Glutamatergic neuron (in vitro differentiated cells): ENCODE measurements at places on chromosomes 7 and 10.

GRCh38 chr7:12089951-12090756, 120.9 kb upstream of the TMEM106B start:
- DNase-seq: no peak

GRCh38 chr7:35508623-35509400, 186.1 kb downstream of the HERPUD2 start:
- DNase-seq: no peak

DNA sequence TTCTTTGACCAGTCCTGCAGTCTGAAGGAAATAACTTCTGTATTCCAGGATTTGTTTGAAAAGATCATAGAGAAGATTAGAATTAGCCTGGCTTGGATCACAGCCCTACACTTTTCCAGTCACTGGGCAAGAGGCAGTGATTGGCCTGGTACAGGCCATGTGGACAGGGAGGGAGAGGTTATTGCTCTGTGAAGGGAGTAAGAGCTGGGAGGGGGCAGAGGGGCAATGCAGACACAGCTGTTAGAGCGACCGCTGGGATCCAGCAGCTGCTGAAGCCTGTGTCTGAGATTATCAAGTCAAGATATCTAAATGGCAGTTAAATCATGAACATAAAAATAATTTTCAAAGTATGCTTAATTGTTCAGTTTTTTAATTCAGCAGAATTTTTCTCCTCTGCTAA, 257.3 kb downstream of the SDK1 start:
- DNase-seq: peak; percentile 57

DNA sequence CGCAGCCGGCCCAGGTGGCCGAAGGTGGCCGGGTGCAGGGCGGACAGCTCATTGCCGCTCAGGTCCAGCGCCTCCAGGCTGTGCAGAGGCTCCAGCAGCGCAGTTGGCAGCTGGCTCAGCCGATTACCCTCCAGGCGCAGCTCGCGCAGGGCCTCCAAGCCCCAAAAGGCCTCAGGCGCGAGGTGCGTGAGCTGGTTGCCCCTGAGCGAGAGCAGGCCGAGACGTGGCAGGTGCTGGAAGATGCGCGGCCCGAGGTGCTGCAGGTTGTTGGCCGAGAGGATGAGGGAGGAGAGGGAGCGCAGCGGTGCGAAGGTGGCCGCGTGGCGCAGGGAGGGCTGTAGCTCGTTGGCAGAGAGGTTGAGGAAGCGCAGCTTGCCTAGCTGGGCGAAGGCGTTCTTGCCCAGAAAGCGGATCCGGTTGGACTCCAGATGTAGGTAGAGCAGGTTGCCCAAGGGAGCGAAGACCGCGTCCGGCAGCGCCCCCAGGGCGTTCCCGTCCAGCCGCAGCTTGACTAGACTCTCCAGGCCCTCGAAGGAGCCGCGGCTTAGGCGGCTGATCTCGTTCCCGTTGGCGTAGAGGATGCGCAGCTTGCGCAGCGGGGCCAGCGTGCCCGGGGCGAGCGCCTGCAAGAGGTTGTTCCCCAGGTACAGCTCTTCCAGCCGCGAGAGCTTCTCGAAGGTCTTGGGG, 923 bp downstream of the TRIL start:
- DNase-seq: peak; percentile 52

DNA sequence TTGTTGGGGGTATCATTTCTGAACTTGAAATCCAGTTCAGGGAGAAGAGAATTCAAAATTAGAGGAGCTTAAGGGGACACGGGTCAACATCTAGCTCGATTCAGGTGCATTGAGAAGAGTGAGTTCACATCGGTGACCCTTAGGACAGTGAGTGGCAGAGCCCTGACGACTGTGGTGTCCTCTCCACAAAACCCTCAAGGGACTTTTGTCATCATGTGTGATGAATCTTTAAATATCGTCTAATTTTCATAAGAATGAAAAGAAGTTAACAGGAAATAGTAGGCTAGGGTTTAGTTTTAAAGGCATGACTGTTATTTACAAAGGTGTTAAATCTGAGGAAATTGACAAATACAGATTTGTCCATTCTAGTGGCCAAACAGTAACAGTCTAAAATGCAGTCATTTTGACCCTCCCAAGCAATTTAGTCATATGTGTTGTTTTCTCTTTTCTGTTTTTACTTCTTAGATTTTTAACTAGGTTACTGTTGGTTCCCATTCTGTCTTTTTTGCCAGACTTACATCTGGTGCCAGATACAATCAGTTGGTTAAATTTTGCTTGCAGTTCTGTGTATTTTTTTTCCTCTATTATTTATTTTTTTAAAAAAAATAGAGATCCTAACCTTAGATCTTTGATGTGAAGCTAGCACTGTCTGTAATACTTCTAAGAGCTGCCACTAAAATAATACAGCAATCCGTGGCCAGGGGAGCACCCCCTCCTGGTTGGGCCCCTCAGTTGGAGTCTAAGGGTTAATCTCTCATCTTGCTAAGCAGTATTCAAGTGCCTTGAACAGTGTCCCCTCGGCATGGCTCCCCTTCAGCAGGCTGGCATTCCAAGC, 34.9 kb upstream of the SH2B2 start:
- no peak for DNase-seq

DNA sequence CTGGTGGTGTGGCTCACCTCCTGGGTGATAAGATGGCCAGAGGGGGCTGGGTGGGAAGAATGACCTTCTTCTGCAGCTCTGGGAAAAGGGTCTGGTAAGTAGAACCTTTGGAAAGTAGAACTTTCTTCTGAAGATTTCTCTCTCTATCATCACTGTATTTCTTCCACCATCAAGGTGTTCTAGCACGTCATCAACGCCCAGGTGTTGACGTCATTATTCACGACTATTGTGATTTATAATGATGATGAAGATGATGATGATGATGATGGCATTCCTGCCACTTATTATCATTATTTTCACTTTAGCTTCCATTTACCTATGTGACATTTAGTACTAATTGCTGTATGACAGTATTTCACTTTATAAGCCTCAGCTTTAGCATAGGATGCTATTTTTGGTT, 525.6 kb upstream of the ADARB2 start:
- DNase-seq: no peak

GRCh38 chr7:90832726-90833125, 236.6 kb downstream of the CDK14 start:
- no peak for DNase-seq

- DNase-seq: no peak
Observed at GRCh38 chr10:34530778-34531177, 284.3 kb downstream of the PARD3 start.

GRCh38 chr7:29891766-29892165, 85.5 kb downstream of the WIPF3 start:
- no peak for DNase-seq

DNA sequence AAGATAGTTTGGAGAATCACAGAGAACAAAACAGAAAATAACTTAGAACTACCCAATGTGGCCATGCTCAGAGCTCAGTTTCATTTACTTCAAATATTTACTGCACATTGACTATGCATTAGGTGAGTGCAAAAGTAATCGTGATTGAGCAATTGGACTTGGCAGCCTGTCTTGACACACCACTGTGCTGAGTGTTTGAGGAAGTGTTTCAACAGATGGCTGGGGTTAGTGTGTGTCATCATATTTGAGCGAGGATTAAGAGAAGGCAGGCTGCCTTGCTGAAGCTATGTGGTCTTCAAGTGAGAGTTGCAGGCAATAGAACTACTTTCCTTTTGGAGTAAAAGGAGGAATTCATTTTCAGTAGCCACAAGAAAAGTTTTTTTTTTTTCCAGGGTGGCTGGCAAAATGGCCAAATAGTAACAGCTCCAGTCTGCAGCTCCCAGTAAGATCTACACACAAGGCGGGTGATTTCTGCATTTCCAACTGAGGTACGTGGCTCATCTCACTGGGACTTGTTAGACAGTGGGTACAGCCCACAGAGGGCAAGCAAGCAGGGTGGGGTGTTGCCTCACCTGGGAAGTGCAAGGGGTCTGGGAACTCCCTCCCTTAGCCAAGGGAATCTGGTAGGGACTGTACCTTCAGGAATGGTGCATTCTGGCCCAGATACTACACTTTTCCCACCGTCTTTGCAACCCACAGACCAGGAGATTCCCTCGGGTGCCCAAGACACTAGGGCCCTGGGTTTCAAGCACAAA, 37.6 kb downstream of the AKR1C4 start:
- DNase-seq: no peak

GRCh38 chr10:46541017-46541661, 15.3 kb downstream of the GPRIN2 start:
- peak; percentile 90 for DNase-seq

DNA sequence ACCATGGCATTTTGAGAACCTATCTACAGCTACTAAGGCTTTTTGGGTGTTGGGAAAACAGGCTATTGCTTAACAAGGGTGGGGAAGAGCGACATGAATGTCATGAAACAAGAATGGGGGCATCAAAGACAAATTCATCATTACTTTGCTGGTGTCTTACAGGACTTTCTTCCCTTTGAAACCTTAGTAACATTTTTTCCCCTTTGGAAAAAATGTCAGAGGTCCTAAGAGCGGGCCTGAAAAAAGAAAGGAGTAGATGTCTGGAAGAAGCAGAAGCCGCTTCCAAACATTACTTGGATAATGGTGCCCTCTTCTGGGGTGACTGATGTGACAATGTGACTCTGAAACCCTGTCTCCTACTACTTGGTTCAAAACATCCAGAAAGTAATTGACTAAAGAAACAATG, 3.8 kb upstream of the DDX50 start:
- peak; percentile 39 for DNase-seq

- DNase-seq: no peak
Observed at GRCh38 chr7:136859803-136860202, 8.6 kb upstream of the CHRM2 start.

DNA sequence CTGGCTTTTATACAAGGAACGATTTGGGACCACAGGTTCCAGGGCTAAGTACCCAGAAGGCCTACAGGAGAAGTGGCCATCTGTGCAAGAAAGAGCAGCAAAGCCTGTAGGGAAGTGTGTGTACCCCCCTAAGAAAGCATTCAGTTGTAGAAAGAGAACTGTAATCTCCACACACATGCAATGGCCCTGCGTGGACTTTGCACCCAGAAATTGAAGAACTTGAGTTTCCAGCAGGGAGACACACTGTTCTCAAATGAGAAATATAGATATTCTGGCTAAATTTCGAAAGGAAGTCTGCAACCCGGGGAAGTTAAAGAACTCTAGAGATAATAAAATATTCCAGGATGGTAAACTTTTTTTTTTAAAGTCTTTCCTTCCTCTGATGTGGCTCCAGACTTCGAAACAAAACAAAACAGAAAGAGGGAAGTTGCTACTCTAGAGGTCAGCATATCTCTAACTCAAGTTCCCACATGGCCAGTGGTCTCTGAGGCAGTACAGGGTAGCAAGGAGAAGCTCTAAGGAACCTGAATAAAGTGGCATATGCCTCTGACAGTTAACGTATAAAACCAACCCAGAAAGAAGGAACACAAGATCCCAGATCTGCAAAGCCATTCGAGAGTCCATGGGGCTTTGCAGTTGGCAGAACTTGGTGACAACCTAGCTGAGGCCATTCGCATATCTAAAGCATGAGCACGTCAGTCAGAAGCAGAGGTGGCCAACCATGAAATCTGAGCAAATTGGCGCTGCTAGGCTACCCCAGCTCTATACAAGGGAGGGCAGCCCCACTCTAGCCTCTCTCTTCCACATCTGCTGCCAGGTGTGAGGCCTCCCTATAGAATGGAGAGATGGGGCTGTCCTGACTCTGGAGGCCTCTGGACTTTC, 56.6 kb downstream of the ELMO1 start:
- no peak for DNase-seq

- DNase-seq: no peak
Observed at GRCh38 chr7:14835384-14835783, 67.2 kb downstream of the DGKB start.

DNA sequence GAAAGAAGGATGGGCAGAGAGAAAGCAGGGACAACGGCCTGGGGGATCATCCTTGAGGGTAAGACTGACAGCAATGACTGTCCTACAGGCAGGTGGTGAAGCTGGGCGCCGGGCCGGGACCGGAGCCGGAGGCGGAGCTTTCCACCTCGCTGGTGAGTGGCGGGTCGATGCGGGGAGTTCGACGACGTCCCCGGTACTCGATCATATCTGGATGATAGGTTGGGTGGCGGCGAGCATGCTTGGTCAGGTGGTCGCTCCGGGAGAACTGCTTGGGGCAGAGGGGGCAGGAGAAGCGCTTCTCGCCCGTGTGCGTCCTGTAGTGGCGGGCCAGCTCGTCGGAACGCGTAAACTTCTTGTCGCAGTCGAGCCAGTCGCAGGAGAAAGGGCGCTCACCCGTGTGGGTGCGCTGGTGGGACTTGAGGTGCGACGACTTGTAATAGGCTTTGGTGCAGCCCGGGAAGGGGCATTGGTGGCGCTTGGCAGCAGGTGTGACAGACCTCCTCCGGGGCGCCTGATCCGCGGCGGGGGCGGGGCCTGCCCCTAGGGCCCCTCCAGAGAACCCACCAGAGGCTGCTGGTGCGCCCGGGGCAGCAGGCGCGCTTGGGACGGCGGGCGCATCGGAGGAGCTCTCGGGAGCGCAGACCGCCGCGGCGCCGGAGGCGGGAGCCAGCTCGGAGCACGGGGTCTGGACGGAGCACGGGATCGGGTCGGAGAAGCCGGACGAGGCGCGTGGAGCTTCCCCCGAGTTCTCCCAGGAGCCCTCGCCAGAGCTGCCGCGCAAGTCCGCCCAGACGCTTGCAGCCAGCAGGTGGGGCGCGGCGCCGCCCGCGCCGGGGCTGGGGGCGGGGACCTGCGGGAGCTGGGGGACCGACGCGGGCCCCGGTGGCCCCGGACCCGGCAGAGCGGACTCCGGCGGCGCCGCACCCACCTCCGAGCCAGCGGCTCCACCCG, 752 bp downstream of the KLF14 start:
- DNase-seq: peak; percentile 52

DNA sequence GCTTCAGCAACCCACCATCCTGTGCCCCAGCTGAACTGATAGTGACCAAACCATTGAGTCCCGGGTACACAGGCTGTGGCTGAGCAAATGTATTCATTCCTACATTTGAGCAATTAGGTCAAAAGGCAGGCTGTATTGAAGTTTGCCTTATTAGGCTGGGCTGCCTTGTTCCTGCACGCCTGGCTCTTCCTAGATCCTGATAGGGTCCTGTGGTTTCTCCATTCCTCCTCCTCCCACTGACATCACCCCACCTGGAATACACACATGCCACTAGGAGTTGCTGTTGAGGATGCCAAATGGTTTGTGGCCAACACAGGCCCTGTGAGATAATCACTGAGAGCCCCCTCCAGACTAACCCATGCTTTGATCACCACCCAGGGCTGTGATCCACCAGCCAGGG, 66.4 kb upstream of the FGFR2 start:
- no peak for DNase-seq

DNA sequence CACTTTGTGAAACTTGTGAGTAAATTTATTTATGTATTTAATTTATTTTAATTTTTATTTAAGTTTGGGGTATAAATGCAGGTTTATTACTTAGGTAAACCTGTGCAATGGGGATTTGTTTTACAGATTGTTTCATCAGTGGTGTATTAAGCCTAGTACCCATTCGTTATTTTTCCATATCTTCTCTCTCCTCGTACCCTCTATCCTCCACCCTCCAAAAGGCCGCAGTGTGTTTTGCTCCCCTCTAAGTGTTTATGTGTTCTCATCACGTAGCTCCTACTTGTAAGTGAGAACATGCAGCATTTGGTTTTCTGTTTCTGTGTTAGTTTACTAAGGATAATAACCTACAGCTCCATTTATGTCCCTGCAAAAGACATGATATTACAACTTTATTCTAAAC, 145.4 kb upstream of the SMIM30 start:
- no peak for DNase-seq
